ENCODE measurements at places on chromosomes 5 and 9.

DNA sequence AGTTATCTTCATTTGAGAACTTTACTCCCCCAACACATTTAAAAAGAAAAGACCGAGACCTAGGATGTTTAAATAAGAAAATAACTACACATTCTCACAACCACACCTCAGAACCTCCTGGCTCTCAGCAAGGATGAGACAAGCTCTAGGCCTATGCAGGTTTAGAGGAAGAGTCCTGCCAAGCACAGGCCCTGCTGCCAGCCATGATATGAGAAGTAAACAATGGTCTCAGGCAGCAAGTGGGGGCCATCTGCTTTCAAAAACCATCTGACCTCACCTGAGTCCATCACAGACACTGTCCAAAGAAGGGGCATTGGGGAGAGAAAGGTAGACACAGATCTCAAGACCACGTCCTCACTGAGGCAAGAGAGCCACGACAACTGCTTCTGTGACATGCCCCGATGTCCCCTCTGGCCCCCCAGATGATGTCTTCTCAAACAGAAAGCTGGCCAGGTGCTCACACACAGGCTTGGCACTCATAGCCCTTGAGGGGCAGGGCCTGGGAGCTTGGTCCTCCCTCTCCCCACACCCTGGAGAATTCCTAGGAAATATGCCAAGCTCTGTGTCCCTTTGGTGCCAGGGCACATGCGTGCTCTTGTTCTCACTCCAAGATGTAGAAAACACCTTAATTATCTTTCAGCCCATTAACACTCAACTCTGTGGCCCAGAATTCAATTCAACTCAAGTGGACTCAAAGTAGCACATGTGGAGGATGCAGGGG is 150.4 kb downstream of the FSTL4 start:
- no peak for DNase-seq

GRCh38 chr9:87109231-87109631 is 161.9 kb upstream of the GAS1 start:
- DNase-seq, result no peak

DNA sequence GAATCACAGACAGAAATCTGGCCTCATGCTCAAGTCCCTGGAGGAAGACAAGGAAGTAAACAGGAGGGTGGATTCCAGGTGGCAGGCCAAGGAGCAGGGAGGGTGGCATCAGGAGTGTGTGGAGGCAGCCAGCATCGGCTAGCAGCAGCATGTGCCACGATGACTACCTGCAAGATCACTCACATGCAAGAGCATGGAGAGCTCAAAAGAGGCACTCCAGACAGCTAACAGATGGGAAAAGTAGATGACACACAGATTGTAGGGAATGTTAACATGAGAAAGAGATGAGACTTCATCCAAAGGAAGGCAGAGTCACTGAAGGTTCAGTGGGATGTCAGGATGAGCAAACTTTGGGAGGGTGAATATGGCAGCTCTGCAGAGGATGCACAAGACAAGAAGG is 104.3 kb downstream of the SEMA5A start:
- no peak for DNase-seq

GRCh38 chr9:18707061-18707461 is 233.1 kb downstream of the ADAMTSL1 start:
- no peak for DNase-seq

GRCh38 chr5:143674469-143674786 is 137.5 kb upstream of the HMHB1 start:
- no peak for DNase-seq

DNA sequence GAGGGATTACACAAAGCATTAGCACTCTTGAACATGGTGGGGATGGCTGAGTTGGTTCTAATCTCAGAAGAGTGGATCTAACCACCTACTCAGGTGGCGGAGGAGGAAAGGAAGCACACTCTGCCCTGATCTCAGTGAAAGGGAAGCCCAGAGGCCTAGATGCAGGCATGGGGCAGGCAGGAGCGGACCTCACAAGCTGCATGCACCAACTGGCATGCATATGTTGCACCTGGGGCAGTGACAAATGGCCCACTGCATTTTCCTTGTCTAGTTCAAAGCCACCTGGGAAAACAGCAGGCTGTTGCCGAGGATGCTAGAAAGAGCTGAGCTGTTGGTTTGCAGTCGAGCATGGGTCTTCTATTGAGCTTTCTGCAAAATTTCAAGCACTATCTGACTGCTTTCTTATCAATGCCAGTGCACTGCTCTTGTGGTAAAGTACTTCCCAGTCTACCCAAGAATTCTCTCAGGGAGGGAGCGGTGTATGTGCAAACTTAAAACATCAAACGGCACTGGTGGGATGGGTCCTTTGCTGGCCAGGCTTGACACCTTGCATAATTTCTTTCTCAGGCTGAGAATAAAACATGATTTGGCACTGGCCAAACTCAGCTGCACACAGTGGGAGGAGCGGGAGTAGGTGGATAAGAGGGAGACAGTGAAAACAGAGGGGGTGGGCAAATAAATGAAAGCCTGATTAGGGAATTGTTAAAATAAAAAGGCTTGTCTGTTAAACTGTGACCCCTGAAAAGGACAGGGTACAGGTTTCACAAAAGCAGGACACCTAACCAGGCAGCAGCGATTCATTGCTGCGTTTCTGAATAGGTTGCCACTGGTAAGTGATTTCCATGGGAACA is 108.9 kb downstream of the MARCHF3 start:
- DNase-seq, result no peak

Measured in renal pelvis (tissue), 12 donors.